Stimulated activated CD4-positive, alpha-beta T cell treated with anti-CD3 and anti-CD28 coated beads, Interleukin-1b, Interleukin-23, amount 100 ng/mL, for 1 hour (primary cell): ENCODE measurements at places on chromosomes 11 and 22.

DNA sequence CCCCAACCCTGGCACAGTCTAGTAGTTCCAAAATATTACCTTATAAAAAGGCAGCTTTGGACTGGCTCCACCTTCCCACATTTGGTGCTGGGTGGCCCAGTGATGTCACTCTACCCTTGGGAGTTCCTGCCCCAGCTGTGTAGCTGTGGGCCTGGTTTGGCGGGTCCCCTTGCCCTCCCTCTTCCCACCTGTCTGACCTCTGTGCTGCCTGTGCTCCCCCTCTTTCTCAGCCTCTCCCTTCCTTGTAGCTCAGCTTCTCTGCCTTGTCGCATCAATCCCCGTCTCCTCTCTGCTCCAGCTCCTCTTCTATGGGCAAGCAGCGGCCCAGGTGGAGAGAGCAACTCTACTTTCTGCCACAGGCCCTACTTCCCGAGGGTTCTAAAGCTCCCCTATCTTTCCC is 54.6 kb downstream of the CHRDL2 start:
- no peak for DNase-seq

DNA sequence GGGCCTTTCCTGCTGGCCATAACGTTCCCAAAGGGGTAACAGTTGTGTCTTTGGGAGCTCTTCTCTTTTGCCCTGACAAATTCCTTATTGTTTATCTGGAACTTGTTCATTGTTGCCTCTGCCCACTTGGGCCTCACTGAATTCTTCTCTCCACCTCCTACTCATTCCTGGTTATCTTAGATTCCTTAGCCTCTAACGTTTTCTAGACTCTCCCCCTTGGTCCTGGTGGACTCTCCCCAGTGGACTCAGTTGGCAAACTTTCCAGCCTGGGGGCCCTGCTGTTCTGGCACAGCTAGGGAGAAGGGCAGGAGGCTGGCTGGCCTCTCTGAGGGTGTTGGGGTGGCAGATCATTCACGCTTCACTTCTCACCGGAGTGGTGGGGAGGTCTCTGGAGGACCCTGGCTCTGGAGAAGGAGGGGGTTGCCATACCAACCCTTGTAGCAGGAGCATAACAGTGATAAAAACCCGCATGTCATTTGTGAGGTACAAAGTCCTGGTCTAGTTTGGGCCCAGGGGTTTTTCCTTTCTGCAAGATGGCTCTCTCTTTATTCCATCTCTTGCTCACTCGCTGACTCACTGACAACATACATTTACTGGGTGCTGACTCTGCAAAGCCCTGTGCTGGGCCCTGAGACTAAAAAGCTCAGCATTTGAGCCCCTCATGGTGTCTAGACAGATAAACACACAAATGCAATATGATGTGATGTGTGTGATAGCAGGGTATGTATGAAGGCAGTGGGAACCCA is 39.7 kb downstream of the YWHAH start:
- no peak for DNase-seq

- DNase-seq: no peak
Observed at GRCh38 chr11:8218840-8219239, 44.8 kb downstream of the LMO1 start.

DNA sequence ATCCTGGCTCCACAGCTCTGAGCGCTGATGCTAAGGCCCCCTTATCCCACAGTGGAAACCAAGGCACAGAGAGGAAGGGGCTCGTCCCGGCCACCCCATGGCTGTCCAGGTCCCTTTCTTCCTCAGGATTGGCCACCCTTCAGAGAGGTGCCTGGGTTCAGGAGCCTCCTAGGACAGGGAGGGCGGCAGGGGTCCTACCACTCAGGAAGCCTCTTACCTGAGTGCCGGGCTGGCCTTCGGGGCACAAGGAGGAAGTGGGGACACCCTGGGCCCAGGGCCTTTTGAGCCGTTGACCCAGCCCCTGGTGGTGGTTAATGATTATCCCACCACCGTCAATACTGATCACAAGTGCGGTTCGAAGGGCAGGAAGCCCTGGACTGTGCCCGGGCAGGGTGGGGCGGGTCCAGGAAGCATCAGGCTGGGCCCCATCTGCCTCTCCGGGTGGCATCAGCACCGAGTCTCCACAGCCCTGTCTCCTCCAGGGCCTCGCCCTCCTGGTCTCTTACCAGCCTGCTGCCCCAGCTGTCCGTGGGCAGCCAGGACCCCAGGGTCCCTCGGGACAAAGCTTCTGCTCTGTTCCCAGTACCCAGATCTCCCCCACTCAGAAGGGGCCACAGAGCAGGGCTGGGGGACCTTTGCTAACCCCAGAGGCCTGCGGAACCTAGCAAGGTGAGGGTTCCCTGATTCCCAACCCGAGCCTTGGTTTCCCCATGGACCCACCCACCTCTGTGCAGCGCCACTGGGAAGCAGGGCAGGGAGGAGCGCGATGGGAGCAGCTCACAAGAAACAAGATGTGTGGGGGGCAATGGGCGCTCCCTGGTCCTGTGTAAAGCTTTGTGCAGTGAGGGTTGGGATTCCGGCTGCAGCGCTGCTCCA is 15.0 kb upstream of the EHD1 start:
- no peak for DNase-seq

GRCh38 chr11:9061807-9062206 is 29.6 kb downstream of the SCUBE2 start:
- DNase-seq: no peak

DNA sequence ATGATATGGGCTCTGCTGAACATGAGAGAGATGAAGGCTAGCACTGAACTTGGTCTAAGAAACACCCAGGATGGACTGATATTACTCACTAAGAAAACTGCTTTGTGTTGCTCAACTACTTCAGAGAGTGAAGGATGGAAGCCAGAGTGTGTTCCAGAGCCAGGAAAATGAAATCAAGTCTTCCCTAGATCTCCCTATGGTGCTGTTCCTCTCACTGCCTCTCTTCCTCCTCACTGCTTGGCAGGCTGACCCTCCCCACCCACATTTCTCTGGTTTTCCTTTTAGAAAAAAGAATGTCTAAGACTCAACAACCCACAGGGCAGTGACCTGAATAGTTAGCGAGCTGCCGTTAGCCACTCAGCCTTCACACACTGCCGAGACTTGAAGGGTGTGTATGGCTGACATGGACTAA is 65.6 kb downstream of the CCDC81 start:
- DNase-seq: no peak

GRCh38 chr11:12800871-12801270 is 126.7 kb downstream of the TEAD1 start:
- DNase-seq: no peak

DNA sequence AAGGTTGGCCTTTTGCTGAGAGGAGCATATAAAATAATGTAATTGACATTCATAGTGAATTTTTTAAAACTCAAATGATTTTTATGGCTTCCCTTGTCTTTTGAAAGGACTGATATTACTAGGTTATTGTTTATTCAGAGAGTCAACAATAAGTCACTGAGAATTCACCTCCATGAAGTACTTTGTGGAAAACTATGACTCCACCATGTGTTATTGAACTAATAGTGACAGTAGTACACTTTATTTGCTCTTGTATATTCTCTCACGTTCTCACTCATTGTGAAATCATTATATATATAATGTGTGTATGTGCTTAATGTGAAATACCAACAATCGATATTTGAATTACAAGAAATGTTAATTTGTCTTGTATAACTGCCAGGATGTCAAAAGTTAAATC is 267.4 kb upstream of the CCDC179 start:
- DNase-seq: no peak

DNA sequence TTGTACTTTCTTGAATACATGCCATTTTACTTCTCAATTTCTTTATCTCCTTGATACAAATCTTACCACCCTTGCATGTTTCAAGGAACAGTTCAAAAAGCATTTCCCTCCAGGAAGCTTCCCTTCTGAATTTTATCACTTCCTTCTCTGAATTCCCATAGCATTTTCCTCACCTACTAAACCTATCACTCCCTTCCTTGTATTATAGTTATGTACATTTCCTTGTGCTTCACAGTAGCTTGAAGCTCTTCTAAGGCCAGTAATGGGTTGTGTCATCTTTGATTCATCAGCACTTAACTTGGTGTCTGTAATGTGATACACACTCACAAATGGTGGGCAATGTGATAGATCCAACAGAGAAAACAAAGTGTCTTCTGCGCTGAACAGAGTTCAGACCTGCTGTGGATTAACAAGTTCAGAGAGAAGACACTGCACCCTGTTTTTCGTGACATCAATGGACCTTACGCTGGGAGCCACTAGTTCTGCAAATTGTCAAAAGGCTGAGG is 127.5 kb downstream of the CCDC81 start:
- no peak for DNase-seq

DNA sequence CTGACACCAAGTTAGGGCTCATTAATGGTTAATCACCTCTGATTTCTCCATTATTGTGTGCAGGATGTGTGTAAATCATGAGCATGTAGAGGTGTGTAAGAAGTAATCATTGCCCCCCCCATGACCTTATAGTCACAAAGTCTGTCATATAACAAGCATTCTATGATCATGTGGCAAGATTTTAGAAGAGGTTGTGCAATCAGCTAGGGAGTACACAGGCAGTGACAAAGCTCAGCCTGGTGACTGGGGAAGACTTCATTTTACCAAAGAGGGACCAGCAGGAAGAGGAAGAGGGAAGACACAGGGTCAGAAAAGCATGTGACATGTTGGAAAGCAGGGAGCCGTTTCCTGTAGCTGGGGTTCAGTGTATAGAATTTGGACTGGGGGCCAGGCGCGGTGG is 176.5 kb upstream of the LARGE1 start:
- no peak for DNase-seq

DNA sequence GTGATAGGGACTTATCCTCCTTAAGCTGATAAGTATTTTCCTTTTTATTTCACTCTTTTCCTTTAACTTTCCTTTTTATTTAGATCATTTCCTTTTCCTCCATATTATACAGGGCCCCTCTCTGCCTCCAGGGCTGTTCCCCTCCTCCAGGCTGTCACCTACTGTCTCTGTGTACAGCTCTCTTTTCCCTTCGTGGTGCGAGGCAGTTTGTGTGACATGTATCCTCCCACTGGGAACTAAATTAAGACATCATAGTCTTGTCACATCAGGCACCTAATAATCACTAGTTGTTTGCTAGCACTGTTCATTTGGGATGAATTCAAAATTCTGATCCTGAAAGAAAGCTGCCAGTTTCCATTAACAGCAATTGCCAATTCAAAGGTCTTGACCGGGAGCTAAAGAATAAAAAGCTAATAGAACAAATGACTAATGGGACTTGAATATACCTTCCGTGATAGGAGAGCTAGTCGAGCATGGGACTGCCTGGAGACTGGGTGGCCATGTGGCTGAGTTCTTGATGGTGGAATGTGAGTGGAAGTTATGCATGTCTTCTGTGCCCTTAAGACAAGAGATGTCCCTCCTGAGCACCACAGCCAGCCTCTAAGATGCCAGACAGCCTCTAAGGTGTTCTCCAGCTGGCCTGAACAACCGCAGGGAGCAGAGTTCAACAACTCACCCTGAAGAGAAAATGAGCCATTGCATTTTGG is 77.7 kb upstream of the LRRC55 start:
- DNase-seq: no peak

GRCh38 chr11:77470504-77470903 is 3.4 kb downstream of the PAK1 start:
- no peak for DNase-seq
